Stimulated activated CD4-positive, alpha-beta T cell treated with anti-CD3 and anti-CD28 coated beads, Interleukin-2, amount 100 ng/mL, for 4 hours (primary cell): ENCODE measurements at places on chromosomes 13 and 19.

- DNase-seq = no peak
Observed at GRCh38 chr13:106597749-106598395, 29.9 kb upstream of the ARGLU1 start.

GRCh38 chr13:49597043-49597641 lies 11.8 kb upstream of the RCBTB1 start:
- no peak for DNase-seq

DNA sequence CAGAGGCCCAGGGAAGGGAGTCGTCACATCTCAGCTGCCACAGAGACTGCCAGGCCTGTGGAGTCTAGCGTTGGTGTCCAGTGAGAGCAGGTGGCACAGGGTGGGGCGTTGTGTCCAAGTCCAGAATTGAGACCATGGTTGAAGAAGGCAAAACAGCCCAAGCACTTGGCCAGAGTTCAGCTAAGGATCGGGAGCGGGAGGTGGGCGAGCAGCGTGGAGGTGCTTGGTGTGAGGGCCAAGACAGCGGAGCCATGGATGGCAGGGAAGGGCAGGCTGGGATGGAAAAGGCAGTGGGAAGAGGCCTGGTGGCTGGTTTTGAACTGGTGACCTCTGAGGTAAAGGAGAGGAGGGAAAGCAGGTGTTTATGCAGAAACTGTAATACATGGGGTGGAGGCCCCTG lies 8.0 kb downstream of the IGFLR1 start:
- no peak for DNase-seq

DNA sequence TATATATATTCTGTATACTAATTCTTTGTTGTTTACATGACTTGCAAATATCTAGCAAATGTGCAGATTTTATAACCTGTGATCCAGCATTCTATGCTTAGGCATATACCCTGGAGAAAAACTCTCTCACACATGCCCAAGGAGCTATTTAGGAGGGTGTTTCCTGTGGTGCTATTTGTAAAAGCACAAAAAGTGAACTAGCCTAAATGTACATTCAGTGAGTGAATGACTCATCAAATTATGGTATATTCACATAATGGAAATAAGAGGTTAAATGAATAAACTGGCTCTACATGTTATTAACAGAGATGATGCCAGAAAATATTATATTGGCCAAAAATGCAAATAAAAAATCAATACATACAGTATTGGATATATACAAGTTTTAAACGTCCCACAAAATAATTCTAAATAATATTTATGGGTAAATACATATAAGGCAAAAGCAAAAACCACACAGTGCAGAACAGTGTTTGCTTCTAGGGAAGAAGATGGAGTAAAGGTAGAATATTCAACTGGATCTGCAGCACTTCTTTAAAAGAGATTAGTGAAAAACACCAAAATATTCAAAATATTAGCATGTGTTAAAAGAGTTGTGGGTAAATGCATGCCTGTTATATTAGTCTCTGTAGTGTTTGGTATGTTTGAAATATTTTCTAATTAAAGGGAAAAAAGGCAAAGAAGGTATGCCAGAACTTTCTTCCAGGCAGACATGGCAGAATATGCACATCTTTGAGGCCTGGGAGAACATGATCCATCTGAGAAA lies 344.7 kb downstream of the KLF5 start:
- DNase-seq = no peak

DNA sequence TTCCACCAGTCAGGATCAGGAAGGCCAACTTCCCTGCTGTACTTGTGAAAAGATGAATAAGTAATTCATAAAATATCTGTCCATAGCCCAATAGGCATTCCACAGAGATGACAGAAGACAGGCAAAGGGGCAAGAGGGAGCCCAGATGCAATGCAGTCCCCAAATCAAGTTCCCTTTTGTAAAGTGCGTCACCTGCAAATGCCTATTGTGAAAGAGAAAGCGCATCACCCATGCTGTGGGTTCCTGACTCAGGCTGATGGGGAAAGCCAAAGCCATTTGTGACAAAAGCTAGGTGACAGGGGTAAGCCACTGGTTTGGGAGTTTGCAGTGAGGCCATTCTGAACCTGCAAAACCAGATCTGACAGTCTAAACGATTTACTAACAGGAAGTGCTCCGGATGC lies 157.5 kb upstream of the ZNF536 start:
- no peak for DNase-seq

DNA sequence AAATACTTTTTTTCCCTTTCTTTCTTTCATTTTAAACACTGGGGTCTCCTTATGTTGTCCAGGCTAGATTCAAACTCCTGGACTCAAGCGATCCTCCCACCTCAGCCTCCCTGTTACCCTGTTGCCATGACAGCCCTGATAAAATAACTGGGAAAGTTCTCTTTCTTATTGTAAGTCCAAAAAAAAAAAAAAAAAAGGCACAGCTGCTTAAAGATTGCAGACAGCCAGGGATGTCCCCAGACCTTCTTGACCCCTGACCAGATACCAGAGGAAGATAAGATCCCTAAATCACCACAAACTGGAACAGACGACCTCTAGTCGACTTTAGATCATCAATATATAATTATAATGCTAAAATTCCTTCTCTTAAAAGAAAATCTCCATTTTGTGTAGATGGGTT lies 1.1 kb upstream of the MVB12A start:
- no peak for DNase-seq

DNA sequence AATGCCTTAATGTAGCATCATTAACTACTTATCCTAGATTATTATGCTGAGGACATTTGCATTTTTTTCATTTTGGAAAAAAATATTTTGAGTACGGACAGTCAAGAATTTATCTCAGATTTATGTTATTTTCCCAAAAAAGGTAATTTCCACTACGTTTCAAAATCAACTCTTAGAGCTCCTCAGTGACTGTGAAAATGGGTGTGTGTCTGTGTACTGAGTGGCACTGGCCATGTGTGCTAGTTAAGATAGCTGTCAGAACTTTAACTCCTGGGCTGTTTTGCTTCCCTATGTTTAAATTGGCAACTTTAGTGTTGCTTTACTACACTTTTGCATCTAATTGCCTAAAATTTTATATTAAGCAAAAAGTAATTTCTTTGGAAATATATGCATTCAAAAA lies 927.4 kb downstream of the EFNB2 start:
- DNase-seq = no peak

DNA sequence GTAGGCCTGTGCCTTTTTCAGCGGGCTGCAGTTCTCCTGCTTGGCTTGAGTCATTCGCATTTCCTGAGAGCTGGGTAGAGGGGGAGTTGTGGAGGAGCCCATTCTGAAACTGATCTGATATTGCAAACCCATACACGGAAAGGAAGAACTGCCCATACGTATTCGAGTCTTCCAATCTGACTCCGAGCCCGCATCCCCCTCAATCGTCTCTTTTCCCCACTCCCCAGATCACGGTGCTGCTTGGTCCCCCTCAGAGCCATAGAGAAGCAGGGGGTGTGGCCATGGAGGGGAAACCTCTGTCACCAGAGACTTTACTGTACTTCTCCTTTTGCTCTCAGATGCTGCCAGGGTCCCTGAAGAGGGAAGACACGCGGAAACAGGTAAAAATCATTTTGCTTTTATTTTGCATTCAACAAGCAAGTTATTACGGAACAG lies at the start of gene CD22:
Gene CD22 (plus strand): TSS at position 337 of the 435 bp plus-strand sequence. CDS start 2,854 bp downstream, outside the sequence.
- DNase-seq = no peak

GRCh38 chr13:101868585-101869469 lies 416.4 kb downstream of the ITGBL1 start:
- no peak for DNase-seq

DNA sequence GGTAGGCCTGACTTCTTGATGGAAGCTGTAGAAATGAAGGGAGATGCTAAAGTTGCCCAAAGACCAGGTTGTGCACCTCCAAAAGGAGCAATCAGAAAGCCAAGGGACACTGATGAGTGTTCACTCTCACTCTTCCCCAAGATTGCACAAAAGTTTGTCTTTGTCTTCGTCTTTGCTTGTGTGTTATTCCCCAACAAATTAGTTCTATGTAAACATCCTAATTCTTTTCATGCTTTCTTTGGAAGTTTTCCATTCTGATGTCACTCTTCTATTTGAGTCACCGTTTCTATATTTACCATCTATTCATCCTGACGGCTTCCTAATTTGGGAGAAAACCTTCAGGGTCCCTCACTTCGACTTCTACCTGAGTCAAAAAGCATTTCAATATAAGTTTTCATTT lies 3.7 kb upstream of the TMEM272 start:
- DNase-seq = no peak

GRCh38 chr19:55304279-55304978 lies 20.6 kb downstream of the BRSK1 start:
- DNase-seq = no peak

- DNase-seq = peak; percentile 23
Observed at GRCh38 chr13:24063281-24063877, 97.1 kb upstream of the SPATA13 start.

DNA sequence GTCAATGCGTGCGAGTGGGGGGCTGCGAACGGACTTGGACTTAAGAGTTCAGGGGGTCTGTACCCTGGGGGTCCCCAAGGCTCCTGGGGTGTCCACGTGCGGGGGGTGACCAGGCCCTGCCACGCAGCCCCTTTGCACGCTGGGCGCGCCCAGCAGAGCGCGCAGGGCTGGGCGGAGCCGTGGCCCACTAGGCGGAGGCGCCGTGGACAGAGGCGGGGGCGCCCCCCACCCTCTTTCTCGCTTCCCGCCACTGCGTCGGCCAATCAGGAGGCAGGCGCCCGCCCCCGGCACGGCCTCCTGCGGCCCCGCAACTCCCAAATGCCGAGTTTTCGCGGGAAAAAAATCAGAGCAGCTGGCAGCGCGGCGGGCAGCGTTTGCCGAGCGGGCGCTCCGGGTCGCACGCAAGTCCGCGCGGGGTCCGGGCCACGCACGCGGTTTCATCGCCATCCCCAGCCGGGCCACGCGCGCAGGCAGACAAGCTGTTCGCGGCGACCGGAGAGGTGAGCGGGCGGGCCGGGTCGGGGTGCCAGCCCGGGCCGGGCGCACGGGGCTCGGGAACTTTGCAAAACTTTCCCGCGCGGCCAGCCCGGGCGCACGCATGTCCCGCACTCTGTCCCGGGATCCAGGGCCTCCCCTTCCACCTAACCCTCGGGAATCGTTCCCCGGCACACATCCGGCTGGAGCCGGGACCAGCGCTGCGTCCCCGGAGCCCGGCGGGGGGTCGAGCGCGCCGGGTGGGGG lies at the start of gene UHRF1:
Gene UHRF1 (plus strand): TSS at position 346 of the 741 bp plus-strand sequence. CDS start 1,385 bp downstream, outside the sequence.
- DNase-seq = no peak

- no peak for DNase-seq
Observed at GRCh38 chr19:54600212-54600611, 6.8 kb downstream of the LILRA1 start.

DNA sequence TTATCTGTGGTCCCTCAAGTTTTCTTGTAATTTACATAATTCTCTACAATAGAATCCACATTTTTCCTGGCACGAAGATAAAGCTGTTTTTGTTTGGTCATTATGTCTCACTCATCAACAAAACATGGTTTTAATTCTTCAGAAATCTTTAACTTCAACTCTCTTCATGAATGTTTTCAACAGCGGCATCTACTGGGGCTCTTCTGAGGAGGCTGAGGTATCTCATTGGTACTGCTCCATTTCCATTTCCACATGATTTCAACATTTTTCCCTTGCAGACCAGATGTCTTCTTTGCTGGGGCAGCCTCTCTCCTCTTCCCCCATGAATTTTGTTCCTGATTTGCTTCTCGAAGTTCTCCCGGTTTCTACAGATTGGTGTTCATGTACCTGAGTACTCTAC lies 5.8 kb upstream of the KBTBD7 start:
- no peak for DNase-seq

DNA sequence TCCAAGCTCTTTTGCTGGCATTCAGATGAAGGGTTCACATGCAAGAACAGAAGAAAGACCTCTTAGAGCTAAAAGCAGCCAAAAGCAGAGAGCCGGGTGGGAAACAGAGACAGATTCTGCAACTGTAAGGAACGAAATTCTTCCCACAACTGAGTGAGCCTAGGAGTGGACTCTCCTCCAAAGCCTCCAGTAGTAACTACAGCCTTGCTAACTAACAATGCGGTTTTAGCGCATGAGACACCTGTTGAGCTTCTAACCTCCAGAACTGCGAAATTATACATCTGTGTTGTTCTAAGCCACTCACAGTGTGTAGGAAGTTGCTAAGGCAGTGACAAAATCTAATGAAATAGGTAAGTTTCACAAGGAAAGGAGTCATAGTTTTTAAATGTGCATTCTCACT lies 98.1 kb upstream of the SLITRK1 start:
- no peak for DNase-seq

DNA sequence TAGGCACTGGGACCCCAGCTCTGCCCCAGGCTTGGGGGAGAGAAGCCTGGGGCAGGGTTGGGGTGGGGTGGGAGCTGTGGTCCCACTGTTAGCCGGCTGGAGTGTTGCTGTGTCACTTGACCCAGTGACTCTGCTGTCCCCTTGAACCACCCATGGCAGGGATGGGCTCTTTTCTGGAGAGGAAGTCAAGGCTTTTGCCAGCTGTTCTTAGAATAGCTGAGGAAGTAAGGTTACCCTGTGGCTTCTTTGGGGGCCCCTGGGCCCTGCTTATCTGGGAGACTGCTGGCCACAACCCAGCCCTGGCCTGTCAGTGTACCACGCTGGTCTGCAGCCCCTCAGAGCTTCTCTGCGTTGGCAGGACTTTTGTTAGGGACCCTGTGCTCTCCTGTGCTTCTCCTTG lies 9.1 kb downstream of the PNPLA6 start:
- DNase-seq = no peak

DNA sequence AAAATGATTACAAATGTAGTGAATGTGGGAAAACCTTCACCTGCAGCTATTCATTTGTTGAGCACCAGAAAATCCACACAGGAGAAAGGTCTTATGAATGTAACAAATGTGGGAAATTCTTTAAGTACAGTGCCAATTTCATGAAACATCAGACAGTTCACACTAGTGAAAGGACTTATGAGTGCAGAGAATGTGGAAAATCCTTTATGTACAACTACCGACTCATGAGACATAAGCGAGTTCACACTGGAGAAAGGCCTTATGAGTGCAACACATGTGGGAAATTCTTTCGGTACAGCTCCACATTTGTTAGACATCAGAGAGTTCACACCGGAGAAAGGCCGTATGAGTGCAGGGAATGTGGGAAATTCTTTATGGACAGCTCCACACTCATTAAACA lies 9.2 kb downstream of the ZNF548 start:
- DNase-seq = no peak

DNA sequence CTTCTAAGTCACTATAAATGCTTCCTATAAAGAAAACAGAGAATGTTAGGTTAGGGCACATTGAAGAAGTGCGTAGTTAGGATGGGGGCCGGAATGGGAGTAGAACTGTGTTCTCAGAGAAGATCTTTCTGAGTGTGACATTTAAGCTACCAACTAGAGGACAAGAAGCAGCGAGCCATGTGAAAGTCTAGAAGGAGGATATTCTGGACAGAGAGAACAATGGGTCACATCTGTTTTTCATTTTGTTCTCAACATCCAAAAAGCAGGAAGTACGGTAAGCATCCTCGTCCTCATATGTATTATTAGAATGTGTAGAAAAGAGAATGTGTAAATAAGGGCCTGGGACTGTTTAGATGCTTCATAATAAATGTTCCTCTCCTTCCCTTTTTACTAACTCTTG lies 44.5 kb upstream of the PARP4 start:
- no peak for DNase-seq

DNA sequence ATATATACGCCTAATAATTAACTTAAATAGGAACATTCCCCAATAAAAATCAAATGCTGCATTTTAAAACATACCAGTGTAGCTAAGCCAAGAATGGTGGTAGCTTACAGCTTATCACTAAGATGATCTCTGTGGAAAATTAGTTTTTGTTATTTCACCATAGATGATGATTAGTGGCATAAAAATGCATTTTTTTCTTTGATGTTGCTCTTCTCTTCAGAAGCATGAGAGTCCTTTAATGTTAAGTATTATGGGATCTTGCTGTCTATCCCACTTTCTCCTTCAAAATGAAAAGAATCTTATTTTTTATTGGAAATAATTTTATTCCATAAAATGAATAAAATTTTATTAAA lies 731.0 kb downstream of the SLITRK1 start:
- no peak for DNase-seq
